Naive thymus-derived CD4-positive, alpha-beta T cell (primary cell): ENCODE measurements at places on chromosomes 1 and 21. TPM values are rescaled to one million over a fixed set of nuclear protein-coding genes. Genes with fewer than 3 reads are reported as not detected.

The VSIG8 gene
- not detected for polyA plus RNA-seq

The WNT3A gene
- polyA plus RNA-seq = not detected

The COG2 gene
- polyA plus RNA-seq = 35.3 TPM

The CD2 gene
- polyA plus RNA-seq = 195 TPM
